HS-5 (cell line): ENCODE measurements at places on chromosomes 1 and 21.

- DNase-seq = no peak
These were observed 186.0 kb upstream of the PLXNA2 start for GRCh38 chr1:208430220-208430619.

- no peak for DNase-seq
These were observed 33.5 kb downstream of the PDPN start for GRCh38 chr1:13617108-13617507.

DNA sequence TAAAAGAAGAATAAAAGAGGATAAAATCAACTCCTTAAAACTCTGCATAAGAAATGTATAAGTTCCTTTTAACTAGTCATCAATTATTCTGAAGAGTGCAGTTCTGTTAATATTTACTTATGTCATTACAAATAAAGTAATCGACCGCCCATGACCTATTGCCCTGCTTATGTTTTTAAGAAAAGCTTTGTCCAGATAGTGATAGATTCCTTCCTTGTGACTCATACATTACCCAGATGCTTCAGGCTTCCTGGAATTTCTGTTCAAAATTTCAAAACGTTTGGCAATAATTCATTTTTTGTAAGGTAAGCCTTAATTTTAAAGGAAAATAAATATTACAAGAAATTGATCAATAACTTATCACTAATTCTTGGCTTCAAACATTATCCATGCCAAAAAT, 918.2 kb upstream of the ADGRL2 start:
- DNase-seq = peak; percentile 70

DNA sequence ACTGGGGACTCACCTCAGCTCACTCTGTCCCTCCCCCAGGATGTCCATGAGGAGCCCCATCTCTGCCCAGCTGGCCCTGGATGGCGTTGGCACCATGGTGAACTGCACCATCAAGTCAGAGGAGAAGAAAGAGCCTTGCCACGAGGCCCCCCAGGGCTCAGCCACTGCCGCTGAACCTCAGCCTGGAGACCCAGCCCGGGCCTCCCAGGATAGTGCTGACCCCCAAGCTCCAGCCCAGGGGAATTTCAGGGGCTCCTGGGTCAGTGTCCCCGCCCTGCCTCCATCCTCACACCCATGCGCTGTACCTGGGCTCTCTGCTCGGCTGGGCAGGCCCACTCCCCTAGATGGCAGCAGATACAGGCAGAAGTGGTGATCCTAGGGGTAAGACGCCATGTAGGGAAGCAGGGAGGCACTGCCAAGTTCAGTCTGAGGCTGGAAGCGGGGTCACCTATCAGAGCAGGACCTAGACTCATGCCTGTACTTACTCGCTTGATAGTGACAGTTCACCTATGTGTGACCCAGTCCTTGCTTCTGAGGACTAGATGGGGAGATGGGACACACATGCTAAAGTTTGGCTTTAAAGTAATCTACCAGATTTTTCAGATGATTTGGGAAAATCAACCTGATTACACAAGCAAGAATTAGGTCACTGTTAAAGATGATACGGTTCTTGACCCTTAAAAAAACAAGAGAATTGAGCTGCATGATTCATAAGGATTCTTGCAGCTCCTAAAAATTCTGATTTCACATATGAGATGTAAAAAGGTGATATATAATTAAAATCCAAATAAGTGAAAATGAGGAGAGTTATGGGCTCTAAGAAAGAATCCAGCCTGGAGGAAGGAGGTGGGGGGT, 38.7 kb downstream of the ETNK2 start:
- no peak for DNase-seq

GRCh38 chr1:232033285-232033684, 406.7 kb downstream of the DISC1 start:
- no peak for DNase-seq

- no peak for DNase-seq
These were observed 6.0 kb downstream of the DLGAP3 start for GRCh38 chr1:34923490-34923889.
